ENCODE measurements at places on chromosomes 7 and 10. TPM values are rescaled to one million over a fixed set of nuclear protein-coding genes. Genes with fewer than 3 reads are reported as not detected.

The LGI1 gene
- total RNA-seq = not detected

The HYAL4 gene
- total RNA-seq = not detected

The ADIRF gene
- not detected for total RNA-seq

The MEOX2 gene
- total RNA-seq = not detected

The IKZF1 gene
- total RNA-seq = 216 TPM

The ZP3 gene
- 20.4 TPM for total RNA-seq

The WDR86 gene
- total RNA-seq = 0.43 TPM

The MMD2 gene
- total RNA-seq = not detected

The DPYSL4 gene
- total RNA-seq = 7.2 TPM

The CPA2 gene
- 0.44 TPM for total RNA-seq

The CLDN3 gene
- total RNA-seq = not detected

The AOAH gene
- 2.6 TPM for total RNA-seq

GRCh38 chr7:16583834-16584233 is 57.2 kb downstream of the LRRC72 start:
- no peak for DNase-seq

DNA sequence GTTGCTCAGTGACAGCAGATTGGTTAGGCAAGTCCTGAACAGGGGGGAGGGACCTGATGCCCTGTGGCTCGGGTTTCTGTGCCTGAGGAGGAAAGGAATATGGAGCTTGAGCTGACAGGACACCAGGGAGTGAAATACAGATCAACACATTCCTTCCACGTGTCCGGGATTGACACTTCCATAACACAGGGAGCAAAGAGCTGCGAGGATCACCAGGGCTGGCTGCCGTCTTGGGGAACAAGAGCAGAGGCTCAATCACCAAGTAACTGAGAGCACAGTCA is 36.7 kb upstream of the EFCAB10 start:
- no peak for DNase-seq

GRCh38 chr10:20256969-20257368 is 440.7 kb downstream of the PLXDC2 start:
- no peak for DNase-seq

DNA sequence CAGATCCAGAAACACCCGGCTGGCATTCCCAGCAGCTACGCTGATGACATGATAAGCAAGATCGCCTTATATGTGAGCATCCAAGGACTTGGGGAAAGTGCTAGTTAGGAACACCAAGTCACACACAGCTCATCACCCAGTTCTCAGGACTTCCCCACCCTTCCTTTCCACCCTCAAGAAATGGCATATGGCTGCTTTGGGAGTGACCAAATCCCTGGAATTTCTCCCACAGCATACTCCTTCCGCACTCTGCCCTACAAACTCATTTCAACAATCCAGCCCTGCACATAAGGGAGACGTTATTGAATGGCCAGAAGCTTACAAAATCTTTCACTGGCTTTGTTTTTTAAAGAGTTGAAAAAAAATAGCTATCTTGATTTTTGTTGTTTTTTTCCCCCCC is 4.2 kb downstream of the ITIH5 start:
- no peak for DNase-seq

DNA sequence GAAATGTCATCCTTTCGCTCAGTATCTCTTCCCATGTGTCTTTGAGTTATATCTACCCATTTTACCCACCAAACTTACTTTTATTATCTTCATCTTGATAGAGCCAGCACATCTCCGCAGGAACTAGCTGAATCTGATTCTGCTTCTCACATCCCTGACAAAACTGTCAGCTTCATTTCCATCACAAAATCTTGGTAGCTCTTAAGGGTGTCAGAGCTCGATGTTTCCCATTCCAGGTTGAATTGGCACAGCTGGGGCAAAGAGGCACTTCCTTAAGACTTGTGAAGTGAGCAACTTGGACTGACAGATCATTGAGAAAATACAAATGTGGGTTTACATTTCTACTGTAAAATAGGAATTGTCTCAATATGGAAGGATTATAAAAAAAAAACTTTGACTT is 434.5 kb downstream of the SUGCT start:
- DNase-seq = no peak

- DNase-seq = no peak
These were observed 74.4 kb upstream of the PDZD8 start for GRCh38 chr10:117449636-117450035.

DNA sequence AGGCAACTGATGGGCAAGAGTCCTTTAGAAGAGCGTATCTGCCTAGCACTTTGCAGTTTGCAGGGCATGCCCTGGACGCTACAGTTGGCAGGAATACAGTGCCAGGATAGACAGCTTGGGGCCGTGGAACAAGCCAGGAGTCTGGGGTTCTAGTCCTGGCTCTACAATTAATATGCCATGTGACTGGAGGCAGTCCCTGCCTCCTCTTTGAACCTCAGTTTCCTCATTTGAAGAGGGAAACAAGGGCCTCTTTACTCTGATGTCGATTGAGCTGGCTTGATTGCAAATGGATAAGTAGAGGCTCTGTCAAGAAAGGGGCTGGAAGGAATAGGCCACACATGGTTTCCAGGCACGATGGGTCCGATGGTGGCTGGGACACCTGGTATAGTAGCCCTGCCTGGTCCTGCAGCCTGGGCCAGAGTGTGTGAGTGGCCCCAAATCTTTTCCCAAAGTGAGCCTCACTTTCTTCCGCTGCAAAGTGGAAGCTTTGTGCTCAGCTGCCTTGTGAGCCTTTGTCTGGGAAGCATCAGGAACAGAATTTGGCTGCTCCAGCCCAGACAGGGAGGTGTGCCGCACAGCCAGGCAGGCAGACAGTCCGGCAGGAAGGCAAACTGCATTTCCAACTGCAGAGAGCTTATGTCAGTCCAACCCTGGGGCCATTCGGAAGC is 111.4 kb upstream of the PPIF start:
- DNase-seq = no peak

- peak; percentile 54 for DNase-seq
These were observed 1.2 kb upstream of the TMEM178B start for GRCh38 chr7:141072548-141073172.

- DNase-seq = no peak
These were observed 78.2 kb upstream of the ZNF92 start for GRCh38 chr7:65295409-65295808.

GRCh38 chr10:96588616-96589419 is 2.0 kb upstream of the TM9SF3 start:
- DNase-seq = peak; percentile 51

- DNase-seq = no peak
These were observed 89.3 kb downstream of the CCNY start for GRCh38 chr10:35425595-35425994.

DNA sequence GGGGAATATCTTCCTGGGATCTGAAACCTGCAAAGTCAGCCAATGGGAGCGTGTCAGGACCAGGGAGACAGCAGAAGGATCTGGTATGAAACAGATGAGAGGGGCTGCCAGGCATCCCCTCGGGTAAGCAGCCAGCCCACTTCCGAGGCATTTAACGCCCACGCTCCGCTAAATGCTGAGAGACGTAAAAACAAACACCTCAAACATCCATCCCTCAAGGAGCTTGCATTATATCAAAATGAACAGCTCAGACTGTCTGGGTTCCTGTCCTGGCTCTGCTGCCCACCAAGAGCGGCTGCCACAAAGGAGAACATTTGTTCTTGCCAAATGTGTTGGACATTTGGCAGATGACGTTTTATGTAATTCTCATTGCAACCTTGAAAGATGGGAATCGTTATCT is 7.0 kb upstream of the SERPINE1 start:
- no peak for DNase-seq

DNA sequence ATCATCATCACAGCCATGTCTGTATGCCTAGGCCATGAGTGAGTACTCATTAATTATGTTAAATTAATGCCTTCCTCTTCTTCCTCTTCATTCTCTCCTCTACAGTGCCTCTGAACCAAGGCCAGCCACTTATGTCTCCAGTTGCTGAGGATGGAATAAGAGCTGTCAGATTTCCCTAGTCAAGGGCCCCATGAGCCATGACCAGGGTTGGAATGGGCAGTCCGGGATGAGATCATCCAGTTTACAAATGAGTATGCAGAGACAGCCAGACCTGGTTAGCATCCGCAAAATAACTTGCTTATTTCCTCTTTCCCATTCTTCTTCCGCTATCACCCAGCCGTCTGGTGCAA is 342.7 kb downstream of the GRID1 start:
- DNase-seq = no peak

DNA sequence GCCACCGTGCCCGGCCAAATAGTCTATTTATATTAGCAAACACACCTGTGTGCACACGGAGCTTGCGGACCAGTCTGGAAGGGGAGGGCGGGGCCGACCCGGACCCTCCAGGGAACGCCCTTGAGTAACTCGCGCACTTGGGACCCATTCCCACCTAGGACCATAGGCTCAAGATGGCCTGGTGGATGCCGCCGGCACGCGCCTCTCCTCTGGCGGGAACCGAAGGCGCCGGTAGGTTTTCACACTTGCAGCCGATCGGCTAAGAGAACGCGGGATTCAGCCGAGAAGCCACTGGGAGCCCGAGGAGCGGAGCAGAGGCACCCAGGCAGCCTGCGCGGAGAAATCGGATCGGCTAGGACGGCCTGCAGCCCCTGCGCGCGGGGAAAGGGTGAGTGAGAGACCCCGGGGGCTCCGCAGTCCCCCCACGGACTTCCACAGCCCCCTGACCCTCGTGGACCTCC is 18.9 kb downstream of the IFT22 start:
- no peak for DNase-seq

DNA sequence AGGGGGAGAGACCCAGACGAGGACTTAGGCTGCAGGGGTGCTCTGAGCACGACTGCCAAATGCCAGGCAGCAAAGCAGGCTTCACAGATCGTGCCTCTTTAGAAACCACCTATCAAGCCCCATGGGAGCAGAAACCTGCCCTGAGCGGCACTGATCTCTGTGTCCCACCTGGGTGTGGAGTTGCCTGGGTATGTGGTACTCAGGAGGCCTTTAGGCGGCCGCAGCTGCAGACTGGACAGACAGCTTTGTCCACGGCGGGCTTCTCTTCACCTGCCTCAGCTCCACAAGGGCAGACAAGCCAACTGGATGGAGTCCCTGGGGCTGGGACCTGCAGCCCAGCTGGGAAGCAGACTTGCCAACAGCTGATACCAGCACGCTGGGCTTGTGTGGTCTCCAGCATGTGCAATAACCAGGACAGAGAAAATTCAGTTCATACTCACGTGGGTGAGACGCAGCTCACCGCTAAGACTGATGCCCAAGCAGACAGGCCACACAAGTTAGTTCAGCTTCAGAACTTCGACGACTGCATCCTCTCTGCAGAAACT is 163.2 kb downstream of the EBF3 start:
- no peak for DNase-seq

DNA sequence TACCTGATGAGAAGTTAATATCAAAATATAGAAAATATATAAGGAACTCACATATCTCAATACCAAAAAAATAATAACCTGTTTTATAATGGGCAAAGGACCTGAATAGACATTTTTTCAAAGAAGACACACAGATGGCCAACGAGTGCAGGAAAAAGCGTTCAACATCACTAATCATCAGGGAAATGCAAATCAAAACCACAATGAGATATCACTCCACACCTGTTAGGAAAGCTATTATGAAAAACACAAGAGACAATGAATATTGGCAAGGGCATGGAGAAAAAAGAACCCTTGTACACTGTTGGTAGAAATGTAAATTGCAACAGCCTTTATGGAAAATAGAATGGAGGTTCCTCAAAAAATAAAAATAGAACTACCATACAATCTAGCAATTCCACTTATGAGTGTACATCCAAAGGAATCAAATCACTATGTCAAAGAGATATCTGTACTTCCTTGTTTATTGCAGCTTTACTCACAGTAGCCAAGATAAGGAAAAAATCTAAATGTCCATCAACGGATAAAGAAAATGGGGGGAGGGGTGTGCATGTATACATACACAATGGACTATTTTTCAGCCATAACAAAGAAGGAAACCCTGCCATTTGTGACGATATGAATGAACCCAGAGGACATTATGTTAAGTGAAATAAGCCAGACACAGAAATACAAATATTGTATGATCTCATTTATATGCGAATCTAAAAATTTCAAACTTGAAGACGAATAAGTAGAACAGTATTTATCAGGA is 3.6 kb upstream of the ALOX5 start:
- no peak for DNase-seq

- no peak for DNase-seq
These were observed 182.3 kb downstream of the AVL9 start for GRCh38 chr7:32677593-32677992.

DNA sequence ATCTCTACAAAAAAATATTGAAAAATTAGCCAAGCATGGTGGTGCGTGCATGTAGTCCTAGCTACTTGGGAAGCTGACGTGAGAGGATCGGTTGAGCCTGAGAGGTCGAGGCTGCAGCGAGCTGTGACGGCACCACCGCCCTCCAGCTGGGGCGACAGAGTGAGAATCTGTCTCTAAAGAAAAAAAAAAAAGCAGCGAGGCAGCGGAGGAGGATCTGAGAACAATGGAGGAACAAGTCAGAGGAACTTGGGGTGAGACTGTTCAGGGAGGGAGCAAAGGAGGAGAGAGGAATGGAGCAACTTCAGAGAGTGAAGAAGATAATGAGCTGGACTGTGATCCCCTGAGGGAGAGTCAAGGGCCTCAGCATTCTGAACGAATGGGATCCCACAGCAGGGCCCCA is 85.4 kb downstream of the MKX start:
- DNase-seq = no peak

DNA sequence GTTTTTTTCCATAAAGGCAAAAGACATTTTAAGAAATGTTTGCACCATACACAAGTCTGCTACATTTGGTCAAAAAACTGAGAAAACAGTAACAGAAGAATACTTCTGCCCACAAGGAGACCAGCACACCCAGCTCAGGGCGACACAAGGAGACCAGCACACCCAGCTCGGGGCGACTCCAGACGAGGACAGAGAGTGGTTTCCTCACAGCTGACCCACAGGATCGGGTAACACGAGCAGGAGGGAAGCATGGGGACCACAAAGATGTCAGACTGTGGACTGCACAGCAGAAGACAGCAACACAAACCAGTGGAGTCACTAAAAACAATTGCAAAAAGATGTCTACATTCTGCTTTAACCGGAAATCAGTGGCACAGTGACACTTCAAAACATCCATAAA is 237.6 kb downstream of the DIP2C start:
- DNase-seq = no peak

- DNase-seq = no peak
These were observed 8.9 kb upstream of the GPER1 start for GRCh38 chr7:1078985-1079384.

- DNase-seq = no peak
These were observed 60.7 kb downstream of the CPED1 start for GRCh38 chr7:121049028-121049791.

- DNase-seq = no peak
These were observed 287.8 kb downstream of the ZEB1 start for GRCh38 chr10:31606841-31607240.

Data from activated CD4-positive, alpha-beta memory T cell treated with anti-CD3 and anti-CD28 coated beads for 36 hours (primary cell).